ENCODE measurements at places on chromosomes 7 and 10. TPM values are rescaled to one million over a fixed set of nuclear protein-coding genes. Genes with fewer than 3 reads are reported as not detected.

Gene CPED1
- total RNA-seq = 0.44 TPM

GRCh38 chr7:149261829-149262617 is at the start of gene ZNF783:
TSS of gene ZNF783 (plus strand) at chr7:149262196. CDS start at chr7:149262334, 138 bp downstream.
- peak; percentile 84 for DNase-seq
- peak within 1 kb of the TSS; percentile 79 for H3K4me3 ChIP-seq
- H3K4me1 ChIP-seq = no peaks in the 10 kb centered on the region
- peaks cover 11% of the 10 kb centered on the region for H3K36me3 ChIP-seq

Gene CHCHD3
- total RNA-seq = 105 TPM

GRCh38 chr7:82559193-82559805 is 115.7 kb upstream of the CACNA2D1 start:
- H3K4me1 ChIP-seq = peaks cover 6% of the 10 kb centered on the region
- H3K27me3 ChIP-seq = no peaks in the 10 kb centered on the region
- peaks cover 6% of the 10 kb centered on the region for H3K36me3 ChIP-seq
- no peak overlapping the region for H3K4me3 ChIP-seq
- peak; percentile 62 for DNase-seq

DNA sequence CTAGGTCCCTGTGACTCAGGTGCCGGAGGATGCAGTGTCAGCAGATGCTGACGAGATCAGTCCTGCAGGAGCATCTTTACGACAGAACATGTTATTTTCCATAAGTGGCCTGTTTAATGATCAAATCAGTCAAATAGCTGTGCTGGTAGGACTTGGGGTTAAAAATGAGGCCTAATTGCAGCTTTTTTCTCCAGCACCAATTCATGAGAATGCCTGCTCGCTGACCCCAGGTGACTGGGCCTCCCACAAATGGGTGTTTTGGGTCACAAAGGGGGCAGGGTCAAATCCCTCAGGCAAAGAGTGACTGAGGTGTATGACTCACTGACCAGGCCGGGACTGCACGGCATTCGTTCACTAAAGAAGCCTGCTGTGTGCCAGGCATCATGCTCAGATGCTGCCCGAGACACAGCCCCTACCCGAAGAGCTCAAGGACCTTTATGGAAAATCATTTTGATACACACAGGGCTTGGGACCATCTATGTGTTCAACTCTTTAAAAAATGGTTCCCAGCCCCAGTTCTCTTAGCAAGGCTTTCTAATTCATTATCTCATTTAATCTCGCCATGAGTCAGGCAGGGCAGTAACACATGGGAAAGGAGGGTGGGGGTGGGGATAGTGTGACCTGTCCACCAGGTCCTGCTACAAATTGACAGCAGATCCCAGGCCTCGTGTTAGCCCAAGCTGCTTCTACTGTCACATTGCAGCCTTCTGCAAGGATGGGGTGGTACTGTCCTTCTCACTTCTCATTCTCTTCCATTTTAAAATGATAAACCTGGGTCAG is 21.1 kb downstream of the ZNF775 start:
- H3K27me3 ChIP-seq = no peaks in the 10 kb centered on the region
- peak; percentile 10 for DNase-seq
- H3K27ac ChIP-seq = peak overlapping the region; percentile 99
- H3K4me1 ChIP-seq = peaks cover 78% of the 10 kb centered on the region
- peaks cover 18% of the 10 kb centered on the region for H3K36me3 ChIP-seq

DNA sequence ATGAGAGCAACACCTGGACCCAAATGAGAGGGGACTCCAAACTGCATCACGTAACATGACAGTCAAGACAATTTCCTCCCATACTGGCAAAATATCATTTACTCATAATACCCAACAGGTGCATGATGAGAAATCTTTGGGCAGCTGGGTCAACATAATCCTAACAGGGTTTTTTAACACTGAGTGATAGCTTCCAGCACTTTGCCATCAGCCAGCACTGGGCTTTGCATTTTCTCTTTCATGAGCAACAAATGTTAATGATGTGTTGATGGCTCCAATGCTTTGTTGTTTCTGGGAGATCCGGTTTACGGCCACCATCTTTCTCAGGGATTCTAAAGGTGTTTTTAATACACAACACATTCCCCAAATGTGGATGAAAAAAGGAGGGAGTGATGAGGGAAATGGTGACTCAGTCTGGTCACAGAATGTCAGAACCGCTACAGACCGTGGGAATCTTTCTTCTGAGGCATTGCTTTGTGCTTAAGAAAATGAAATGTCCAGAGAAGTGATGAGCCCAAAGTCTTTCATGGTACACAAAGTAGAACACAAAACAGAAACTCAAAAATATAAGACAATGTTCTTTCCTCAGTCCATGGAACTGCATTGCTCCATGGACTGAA is 705.7 kb upstream of the IGFBP3 start:
- peaks cover 32% of the 10 kb centered on the region for H3K4me1 ChIP-seq
- DNase-seq = no peak
- H3K27me3 ChIP-seq = no peaks in the 10 kb centered on the region
- no peak overlapping the region for H3K4me3 ChIP-seq

Gene CNNM1
- total RNA-seq = 1.1 TPM

- peaks cover 4% of the 10 kb centered on the region for H3K36me3 ChIP-seq
- no peak overlapping the region for H3K27ac ChIP-seq
- no peak for DNase-seq
- H3K4me3 ChIP-seq = no peak overlapping the region
- H3K4me1 ChIP-seq = no peaks in the 10 kb centered on the region
These were observed 10.8 kb upstream of the SEMA3C start for GRCh38 chr7:80929619-80930018.

DNA sequence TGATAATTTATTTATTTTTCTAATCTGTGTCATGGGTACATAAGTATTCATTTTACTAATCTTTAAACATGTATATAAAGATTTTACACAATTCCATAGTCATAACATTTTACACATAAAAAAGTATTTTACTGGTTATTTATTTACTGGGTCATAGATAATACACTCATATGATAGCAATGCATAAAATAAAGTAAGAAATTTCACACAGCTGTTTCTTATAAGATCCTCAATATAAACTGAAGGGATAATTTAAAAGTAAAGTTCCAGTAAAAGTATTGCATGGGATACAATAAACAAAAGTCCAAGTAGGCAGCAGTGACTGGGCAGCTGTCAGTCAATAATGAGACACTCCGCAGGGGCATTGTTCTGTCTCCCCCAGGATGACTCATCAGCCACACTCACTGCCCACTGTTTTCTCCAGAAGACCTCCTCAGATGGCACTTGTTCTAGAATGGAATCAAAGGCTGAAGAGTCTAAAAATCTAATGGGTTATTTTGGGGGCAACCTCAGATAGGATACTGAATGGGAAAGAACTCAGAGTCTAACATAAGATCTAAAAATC is 32.7 kb downstream of the DPY19L1 start:
- no peak for DNase-seq
- H3K27ac ChIP-seq = no peak overlapping the region
- H3K4me3 ChIP-seq = no peak overlapping the region
- H3K4me1 ChIP-seq = peaks cover 14% of the 10 kb centered on the region
- H3K36me3 ChIP-seq = peaks cover 4% of the 10 kb centered on the region

- DNase-seq = no peak
- H3K4me3 ChIP-seq = no peak overlapping the region
- H3K27ac ChIP-seq = no peak overlapping the region
- H3K4me1 ChIP-seq = peaks cover 3% of the 10 kb centered on the region
- H3K27me3 ChIP-seq = no peaks in the 10 kb centered on the region
These were observed 217.2 kb downstream of the REEP3 start for GRCh38 chr10:63738410-63738809.

DNA sequence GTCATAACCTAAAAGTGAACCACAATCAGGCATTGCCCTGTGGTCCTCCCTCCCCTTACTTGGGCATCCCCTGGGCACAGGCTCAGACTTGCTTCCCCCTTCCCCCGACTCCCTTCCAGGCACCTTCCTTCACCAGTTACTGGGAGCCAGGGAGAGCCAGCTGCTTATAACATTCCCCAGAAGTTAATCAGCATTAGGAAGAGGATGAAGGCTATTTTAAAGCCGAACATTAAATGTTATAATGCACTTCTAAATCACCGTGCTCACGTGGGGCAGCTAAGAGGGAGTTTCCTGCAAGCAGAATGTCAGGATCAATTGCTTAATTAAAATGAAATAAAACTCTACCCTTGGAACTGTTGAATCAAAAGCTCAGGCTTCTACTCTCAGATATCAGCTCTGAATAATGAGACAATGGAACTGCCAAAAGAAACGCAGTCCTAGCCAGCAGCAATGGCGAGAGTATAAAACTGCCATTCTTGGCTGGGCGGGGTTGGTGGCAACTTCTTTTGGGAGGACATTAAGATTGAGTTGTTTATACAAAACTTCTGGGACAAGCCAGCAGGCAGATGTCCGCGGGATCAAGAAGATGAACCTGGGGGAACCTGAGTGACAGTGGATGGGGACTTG is 169.5 kb downstream of the FANK1 start:
- peaks cover 3% of the 10 kb centered on the region for H3K27me3 ChIP-seq
- H3K27ac ChIP-seq = no peak overlapping the region
- H3K4me3 ChIP-seq = no peak overlapping the region
- no peaks in the 10 kb centered on the region for H3K36me3 ChIP-seq
- no peaks in the 10 kb centered on the region for H3K4me1 ChIP-seq

GRCh38 chr10:102133373-102134195 is 744 bp downstream of the PPRC1 start:
- H3K36me3 ChIP-seq = peaks cover 18% of the 10 kb centered on the region
- H3K4me3 ChIP-seq = peak overlapping the region; percentile 89
- peak overlapping the region; percentile 98 for H3K27ac ChIP-seq
- H3K4me1 ChIP-seq = peaks cover 22% of the 10 kb centered on the region

DNA sequence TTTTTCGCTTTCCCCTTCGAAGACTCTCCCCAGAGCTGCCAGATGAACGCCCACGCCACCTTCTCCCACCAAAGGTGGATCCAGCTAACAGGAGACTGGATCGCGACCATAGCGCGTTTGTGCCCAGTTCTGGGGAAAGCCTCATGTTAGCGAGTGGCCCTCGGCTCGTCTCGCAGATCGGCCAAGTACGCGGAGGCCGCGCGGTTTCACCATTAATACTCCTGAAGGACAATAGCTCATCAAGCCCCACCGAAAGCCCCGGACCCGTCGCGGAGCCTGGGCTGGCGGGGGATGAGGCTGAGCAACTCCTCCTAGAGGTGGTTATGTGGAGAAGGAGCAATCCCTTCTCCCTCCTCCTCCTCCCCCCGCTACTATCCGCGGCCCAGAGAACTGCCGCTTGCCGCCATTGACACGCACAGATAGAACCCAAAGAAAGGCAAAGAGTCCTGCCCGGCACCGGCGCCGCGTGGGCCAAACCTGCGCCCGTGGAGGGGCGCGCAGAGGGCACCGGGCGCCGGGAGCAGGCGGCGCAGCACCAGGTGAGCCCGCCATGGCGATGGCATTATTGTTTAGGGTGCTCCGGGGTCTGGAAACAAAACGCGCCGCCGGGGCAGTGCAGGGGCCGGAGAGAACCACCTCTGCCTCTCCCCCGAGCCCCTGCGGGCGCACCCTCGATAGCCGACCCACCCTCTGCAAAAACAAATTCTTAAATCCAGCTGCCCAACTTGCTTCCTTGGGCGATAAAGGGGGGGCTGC is at the start of gene MACROH2A2:
MACROH2A2 (plus strand) TSS at position 385 of the 756 bp plus-strand sequence. CDS start 22,813 bp downstream, outside the sequence.
- peaks cover 79% of the 10 kb centered on the region for H3K27me3 ChIP-seq
- peak within 1 kb of the TSS; percentile 77 for H3K4me3 ChIP-seq
- H3K4me1 ChIP-seq = peaks cover 29% of the 10 kb centered on the region
- no peak within 1 kb of the TSS for H3K27ac ChIP-seq
- H3K36me3 ChIP-seq = no peaks in the 10 kb centered on the region
- DNase-seq = peak; percentile 77

Gene COPS6
- total RNA-seq = 118 TPM

Gene WNT16
- total RNA-seq = 0.53 TPM

DNA sequence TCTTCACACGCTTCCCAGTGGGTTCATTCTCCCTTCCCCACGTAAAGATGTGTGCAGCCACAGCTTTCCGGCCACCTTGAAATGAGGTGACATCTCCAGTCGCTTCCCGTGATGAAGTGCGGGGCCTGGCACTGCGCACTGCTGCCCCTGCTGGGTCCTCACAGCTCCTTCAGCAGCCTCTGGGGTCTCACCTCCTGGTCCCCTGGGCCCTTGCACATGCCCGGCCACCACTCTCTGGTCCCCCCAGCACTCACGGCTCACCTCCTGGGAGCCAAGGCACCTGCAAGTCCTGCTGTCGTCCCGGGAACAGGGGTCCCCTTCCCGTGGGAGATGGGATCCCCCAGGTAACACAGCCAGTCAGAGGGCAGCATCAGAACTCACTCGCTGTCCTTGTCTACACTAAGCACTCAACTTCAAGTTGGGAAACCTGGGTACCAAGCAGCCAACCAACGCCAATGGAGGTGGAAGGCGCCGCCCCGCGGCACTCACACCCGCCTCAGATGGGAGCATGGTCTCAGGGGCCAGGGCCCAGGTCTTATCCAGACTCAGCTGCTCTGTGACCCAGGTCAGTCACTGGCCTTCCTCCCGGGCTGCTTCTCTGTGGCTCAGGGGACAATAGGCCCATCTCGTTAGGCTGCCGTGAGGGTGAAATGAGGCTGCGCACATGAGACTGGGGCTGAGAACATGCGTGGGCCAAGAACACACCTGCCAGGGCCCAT is 176.2 kb downstream of the PTPRN2 start:
- H3K4me3 ChIP-seq = no peak overlapping the region
- peaks cover 9% of the 10 kb centered on the region for H3K4me1 ChIP-seq
- no peak overlapping the region for H3K27ac ChIP-seq
- no peaks in the 10 kb centered on the region for H3K36me3 ChIP-seq
- no peak for DNase-seq

Gene FFAR4
- 0.07 TPM for total RNA-seq

Gene ERVW-1
- not detected for total RNA-seq

- no peaks in the 10 kb centered on the region for H3K27me3 ChIP-seq
- DNase-seq = no peak
- no peaks in the 10 kb centered on the region for H3K4me1 ChIP-seq
- no peak overlapping the region for H3K4me3 ChIP-seq
- H3K36me3 ChIP-seq = no peaks in the 10 kb centered on the region
These were observed 67.5 kb upstream of the TES start for GRCh38 chr7:116142850-116143249.

Gene MBL2
- not detected for total RNA-seq

DNA sequence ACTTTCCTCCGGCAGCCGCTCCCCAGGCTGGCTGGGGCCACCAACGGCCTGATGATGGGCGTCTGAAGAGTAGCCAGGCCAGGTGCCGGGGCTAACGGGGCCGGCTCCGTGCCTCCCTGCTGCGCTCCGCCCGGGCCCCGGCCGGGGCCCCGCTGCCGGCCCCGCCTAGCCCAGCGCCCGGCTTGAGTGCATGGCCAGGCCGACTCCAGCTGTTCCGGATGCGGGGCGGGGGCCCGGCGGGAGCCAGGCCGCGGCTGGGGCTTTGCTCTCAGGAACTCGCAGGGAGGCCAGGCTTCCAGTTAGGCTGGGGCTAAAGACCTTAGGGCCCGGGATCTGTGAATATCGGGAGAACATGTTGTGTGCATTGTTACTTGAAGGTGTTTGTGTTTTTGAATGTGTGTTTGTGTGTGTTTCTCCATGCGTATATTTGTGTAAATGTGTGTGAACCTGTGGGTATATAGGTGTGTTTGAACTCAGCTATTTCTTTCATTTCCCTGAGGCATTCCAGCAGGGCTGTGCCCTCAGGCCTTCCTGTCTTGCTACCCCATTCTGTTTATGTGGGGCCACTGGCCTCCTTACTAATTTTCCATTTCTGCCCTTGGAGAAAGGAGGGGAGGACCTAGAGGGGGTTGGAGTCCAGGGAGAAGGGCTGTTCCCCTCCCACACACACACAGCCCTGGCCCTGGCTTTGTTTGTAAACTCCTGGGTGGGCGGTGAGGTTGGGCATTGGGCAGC is 1.1 kb upstream of the LBX1 start:
- no peaks in the 10 kb centered on the region for H3K36me3 ChIP-seq
- peaks cover 33% of the 10 kb centered on the region for H3K4me1 ChIP-seq
- peaks cover 98% of the 10 kb centered on the region for H3K27me3 ChIP-seq
- peak; percentile 49 for DNase-seq

- peaks cover 27% of the 10 kb centered on the region for H3K4me1 ChIP-seq
- H3K36me3 ChIP-seq = no peaks in the 10 kb centered on the region
- DNase-seq = no peak
- peak overlapping the region; percentile 69 for H3K27ac ChIP-seq
- no peaks in the 10 kb centered on the region for H3K27me3 ChIP-seq
- H3K4me3 ChIP-seq = no peak overlapping the region
These were observed 74.3 kb upstream of the ASAH2 start for GRCh38 chr10:50325449-50326171.

Measured in WTC11 (cell line).